ENCODE measurements at places on chromosomes 2 and 18.
A peak's percentile ranks its signal among the peaks of the same experiment; 100 is the strongest.

GRCh38 chr2:167355821-167356220 is 467.5 kb downstream of the XIRP2 start:
- no peak for DNase-seq

GRCh38 chr2:186726938-186727337 is 33.1 kb downstream of the FAM171B start:
- DNase-seq = no peak

DNA sequence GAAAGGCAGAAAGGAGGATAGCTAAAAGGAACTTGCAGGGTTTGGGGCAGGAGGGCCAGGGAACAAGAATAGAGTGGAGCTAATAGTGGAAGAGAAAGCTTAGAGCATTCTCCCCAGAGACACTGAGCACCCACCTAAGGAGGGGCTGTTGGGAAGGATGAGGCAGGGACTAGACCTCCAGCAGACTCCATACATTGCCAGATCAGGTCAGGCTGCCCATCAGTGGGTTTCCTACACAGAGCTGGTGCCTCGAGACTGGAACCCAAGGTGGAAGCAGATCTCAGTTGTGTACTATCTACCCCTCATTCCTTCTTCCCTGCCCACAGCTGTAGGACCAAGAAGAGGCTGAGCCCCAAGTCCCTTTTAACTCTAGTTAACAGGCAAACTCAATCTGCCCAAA is 148.5 kb downstream of the ZFP36L2 start:
- DNase-seq = no peak

GRCh38 chr18:39596221-39596620 is 2030.6 kb upstream of the CELF4 start:
- DNase-seq = no peak

DNA sequence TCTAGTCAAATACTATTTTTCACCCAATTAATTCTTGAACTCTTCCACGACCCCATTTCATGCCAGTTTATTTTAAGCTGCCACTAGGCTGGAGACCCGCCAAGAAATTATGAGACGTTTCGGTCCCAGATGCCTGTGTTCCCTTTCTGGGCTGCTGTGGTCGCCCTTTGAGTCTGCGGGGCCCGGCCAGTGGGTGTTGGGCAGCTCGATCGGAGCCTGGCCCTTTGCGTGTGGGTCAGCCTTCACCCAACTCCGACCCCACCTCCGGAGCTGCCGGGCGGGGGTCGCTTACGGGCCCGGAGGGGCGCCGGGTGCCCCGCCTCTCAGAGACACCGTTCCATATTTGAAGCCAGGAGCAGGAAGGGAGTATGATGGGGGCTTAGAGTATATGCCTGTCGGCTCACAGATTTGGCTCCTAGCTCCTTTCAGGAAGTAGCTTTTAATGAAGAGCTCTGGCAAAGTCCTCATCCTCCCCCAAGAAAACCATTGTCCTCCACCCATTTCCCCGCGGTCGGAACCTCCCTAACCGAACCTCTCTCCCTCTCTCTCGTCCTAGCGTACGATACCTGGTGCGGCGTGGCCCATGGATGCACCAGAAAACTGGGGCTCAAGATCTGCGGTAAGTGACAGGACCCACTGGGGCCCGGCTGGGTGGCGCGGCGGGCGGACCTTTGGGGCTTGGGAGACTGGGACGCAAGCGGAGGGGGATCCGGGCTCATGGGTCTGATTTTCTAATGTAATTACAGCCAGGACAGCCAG is 5.0 kb downstream of the GAD1 start:
- DNase-seq = no peak

- DNase-seq = peak; percentile 67
Observed at GRCh38 chr2:38515155-38516074, 87.3 kb downstream of the HNRNPLL start.

DNA sequence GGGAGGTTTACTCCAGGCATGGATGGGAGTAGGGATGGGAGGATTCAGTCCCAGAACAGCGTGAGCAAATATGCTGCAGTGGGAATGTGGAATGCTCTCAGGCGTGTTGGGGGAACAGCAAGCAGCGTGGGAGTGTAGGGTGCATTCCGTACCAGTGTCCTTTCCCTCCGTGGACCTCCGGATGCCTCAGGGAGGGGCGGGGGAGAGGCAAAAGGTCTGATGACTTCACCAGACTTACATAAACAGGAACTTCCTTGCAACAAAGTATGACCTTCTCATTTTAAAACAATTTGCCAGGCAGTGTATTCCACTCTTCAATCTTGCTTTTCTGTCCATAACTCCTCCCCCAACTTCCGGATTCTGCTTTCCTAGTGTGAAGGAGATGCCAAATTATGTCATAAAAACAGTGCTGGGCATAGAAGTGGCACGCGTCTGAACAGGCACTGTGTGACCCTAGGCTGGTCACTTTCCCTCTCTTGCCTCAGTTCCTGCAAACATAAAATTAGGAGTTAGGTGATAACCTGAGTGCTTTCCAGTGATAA is 36.9 kb downstream of the RPL37A start:
- DNase-seq = peak; percentile 63
